ENCODE measurements at places on chromosomes 13 and 19.
A peak's percentile ranks its signal among the peaks of the same experiment; 100 is the strongest.

DNA sequence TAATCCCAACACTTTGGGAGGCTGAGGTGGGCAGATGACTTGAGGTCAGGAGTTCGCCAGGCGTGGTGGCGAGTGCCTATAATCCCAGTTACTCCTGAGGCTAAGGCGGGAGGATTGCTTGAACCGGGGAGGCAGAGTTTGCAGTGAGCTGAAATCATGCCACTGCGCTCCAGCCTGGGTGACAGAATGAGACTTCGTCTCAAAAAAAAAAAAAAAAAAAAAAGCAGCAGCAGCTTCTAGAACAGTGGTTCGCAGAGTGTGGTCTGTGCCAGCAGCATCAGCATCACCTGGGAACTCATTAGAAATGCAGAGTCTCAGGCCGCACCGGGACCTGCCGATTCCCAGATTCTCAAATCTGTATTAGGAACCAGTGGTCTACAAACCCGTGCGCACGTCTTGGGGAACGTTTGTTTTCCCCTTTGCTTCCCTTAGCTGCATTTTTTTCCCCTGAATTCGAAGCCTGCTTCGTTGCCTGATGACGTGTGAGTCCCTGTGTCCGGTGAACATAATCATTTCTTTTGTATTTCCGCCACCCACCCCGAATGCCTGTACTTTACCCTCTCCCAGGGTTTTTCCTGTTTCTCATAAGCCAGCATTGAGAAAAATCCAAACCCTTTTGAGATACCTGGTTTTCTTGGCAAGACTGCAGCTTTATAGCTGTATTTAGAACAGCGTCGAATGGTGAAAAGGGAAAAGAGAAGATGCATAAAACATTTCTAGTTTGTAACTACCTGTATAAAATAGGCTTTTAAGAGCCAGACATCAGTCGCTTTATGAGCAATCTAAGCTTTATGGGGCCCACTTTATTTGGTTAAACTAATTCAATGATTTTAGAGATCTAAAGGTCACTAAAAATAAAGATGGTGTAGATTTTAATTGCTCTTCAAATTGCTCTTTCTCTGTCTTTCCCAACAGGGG is 49.8 kb downstream of the BICRA start:
- DNase-seq, result no peak

GRCh38 chr13:51912091-51912490 is 50.3 kb downstream of the CCDC70 start:
- peak; percentile 1 for DNase-seq

GRCh38 chr19:7658219-7658686 is 10.6 kb upstream of the RETN start:
- no peak for DNase-seq

DNA sequence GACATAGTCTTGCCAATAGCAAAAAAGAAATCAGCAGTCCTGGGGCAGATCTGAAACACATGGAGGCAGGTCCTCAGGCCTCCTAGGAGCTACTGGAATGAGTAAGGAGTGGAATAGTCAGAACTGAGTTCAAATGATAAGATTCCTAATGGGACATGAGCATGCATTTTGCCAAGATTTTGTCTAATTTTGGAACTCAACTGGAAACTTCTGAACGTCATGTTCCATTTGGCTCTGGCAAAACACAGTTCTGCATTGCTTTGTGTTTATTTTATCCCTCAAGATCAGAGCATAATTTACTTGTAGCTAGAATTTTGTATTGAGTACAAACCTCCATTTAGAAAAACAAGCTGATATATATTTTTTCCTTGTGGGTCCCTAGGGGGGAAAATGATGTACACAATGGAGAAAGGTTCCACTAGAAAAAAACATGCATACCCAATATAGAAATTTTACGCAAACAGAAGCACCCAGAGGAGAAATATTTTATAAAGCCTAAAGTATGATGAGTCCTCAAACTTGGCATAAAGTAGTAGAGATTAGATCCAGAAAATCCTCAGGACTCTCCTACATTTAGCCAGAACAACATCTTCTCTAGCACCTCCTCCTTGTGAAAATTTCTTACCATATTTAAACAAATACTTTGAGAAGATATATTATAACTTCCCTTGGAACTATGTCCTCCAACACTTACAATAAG is 149.0 kb upstream of the SERP2 start:
- DNase-seq, result no peak

- DNase-seq, result no peak
Measured at GRCh38 chr13:23386533-23386932, 47.0 kb downstream of the SACS start.

Measured in epithelial cell of proximal tubule (primary cell).